ENCODE measurements at places on chromosomes 2 and 18.
A peak's percentile ranks its signal among the peaks of the same experiment; 100 is the strongest.

- no peak for DNase-seq
These were observed 166.2 kb downstream of the ATAD2B start for GRCh38 chr2:23760736-23761135.

GRCh38 chr2:240586919-240587800, 626 bp downstream of the CAPN10 start:
- DNase-seq = peak; percentile 29

GRCh38 chr2:226334981-226335720, 464.5 kb downstream of the IRS1 start:
- no peak for DNase-seq

DNA sequence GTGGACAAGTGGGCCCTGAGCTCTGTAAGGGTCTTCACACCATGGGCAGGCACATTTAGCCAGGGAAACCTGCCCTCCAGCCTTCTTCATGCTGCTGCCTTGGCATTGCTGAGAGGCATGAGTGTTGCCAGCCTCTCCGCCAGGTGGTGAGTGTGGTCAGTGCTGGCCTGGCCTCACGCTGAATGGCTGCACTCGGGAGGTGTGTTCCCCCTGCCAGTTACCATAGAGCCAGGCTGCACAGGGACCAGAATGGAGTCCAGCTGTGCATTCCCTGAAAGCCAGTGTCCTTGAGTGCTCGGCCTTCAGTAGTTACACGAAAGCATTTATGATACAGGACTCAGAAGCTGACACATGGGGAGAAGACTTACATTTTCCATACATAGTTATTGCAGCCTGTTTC, 139.7 kb downstream of the ATP9B start:
- DNase-seq = no peak

DNA sequence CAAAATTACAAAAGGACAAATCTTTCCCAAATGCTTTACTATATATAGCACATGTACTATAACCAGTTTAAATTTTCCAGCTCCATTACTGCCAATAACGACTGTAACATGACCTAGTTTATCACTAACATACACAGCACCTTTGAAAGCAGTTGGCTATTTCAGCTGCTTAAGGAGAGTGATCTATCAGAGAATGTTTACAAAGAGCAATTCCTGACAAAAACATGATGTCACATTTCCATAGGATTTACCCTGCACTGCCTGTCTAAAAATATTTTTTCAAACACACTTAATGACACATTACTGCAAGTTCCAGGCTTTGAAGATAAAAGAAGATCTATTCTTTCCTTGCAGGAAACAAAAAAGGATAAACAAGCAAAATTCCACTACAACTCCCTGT, 40.6 kb downstream of the ZNF516 start:
- DNase-seq = no peak

DNA sequence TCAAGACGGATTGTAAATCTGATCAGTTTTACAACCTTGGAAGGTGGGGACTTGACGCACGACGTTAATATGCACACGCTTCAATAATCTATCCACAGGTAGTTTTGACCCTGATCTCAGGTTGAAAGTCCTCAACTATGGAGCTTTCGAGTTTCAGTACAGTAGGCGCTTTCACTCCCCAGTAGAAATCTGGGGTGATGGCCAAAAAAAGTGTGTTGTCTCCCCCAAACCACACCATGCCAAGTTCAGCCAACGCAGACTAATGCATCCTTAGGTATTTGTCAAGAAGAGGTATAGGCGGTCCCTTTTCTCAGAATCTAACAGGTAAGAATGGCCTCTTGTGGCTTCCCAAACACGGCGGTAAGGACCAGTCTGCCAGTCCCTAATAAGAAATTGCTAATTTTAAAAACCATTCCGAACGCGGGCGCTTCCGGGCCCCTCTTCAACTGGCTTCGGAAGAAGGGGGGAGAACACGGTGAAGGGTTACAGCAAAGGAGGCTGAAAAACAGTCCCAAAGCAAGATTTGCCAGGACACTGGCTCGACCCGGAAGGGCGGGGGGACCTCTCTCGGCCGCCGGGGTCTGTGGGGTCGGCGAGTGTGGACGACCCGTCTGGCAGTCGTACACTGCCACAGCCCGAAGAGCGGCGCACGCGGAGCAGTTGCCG, 659 bp downstream of the FAM210A start:
- peak; percentile 2 for DNase-seq

Data from stimulated activated CD4-positive, alpha-beta T cell treated with anti-CD3 and anti-CD28 coated beads, Interleukin-2, amount 100 ng/mL, for 4 hours (primary cell).